Endothelial cell of umbilical vein (primary cell): ENCODE measurements at places on chromosomes 11 and 22. TPM values are rescaled to one million over a fixed set of nuclear protein-coding genes. Genes with fewer than 3 reads are reported as not detected.

The MMP8 gene
- not detected in 2 replicates for total RNA-seq

The CTSW gene
- total RNA-seq: not detected in 2 replicates

The PDE3B gene
- 1.7 and 1.9 TPM in 2 replicates for total RNA-seq

The EFCAB6 gene
- total RNA-seq: 0.31 and 0.32 TPM in 2 replicates

The IGSF9B gene
- 0.15 and 0.69 TPM in 2 replicates for total RNA-seq

The HRAS gene
- 103 TPM in 2 replicates for total RNA-seq

The TMPRSS6 gene
- not detected in 2 replicates for total RNA-seq

The CRYBB3 gene
- 1.2 and 1.7 TPM in 2 replicates for total RNA-seq

The MAPK8IP1 gene
- total RNA-seq: 4.8 and 5.3 TPM in 2 replicates

The TRPC6 gene
- total RNA-seq: not detected in 2 replicates

The LDLRAD3 gene
- total RNA-seq: 19.9 and 25.1 TPM in 2 replicates

The PRSS23 gene
- total RNA-seq: 240 and 278 TPM in 2 replicates

The OR51E2 gene
- not detected in 2 replicates for total RNA-seq

The LGR4 gene
- total RNA-seq: 2.6 and 3.1 TPM in 2 replicates

The ABCC8 gene
- not detected in 2 replicates for total RNA-seq

The MICAL2 gene
- 200 and 222 TPM in 2 replicates for total RNA-seq

The SF3A1 gene
- total RNA-seq: 173 and 187 TPM in 2 replicates
